ENCODE measurements at places on chromosomes 2 and 18.

DNA sequence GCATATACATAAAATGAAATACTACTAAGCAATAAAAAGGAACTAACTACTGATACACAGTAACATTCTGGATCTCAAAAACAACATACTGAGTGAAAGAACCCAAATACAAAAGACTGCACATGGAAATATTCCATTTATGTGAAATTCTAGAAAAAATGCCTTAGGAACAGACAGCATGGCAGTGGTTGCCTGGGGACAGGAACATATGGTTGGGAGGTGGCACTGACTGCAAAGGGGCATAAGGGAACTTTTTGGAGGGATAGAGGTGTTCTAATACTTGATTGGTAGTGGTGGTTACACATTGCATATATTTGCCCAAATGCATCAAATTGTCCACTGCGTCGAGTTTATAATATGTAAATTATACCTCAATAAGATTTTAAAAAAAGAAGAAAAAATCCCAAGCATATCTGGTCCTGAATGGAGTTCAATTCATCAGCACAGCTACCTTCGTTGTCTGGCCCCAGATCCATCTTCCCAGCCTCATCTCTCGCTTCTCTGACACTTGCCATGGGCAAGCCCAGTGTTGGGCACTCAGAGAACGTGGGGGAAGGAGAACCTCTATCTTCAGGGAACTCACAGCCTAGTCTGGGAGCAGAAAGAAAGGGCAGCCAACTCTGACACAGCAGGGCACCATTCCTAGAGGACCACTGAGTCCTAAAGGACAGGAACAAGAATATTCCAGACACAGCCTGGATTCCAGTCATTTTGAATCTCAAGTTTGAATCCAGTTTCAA, 8.6 kb upstream of the SMAD4 start:
- DNase-seq, result no peak

- DNase-seq, result no peak
These were observed 116.9 kb upstream of the CREB1 start for GRCh38 chr2:207412787-207413310.

GRCh38 chr2:53964987-53965687, 5.7 kb downstream of the PSME4 start:
- no peak for DNase-seq

DNA sequence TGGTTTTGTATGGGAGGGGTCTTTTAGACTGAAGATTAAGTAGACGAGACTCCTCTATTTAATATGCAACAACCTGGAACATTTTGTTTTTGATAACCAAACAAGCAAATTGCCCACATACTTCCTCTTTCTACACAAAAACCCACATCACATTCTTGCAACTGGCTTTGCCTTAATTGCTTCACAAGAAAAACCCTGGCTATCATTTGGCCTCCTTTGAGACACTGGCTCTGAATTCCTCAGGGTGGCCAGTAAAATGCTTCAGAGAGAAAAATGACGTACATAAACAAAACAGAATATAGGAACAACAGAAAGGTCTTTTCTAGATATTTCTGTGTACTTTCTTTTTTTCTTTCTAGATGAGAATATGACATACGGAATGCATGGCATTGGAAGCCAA, 103.0 kb downstream of the TRIB2 start:
- no peak for DNase-seq

- DNase-seq, result no peak
These were observed 40.6 kb downstream of the ASAP2 start for GRCh38 chr2:9247177-9247576.

DNA sequence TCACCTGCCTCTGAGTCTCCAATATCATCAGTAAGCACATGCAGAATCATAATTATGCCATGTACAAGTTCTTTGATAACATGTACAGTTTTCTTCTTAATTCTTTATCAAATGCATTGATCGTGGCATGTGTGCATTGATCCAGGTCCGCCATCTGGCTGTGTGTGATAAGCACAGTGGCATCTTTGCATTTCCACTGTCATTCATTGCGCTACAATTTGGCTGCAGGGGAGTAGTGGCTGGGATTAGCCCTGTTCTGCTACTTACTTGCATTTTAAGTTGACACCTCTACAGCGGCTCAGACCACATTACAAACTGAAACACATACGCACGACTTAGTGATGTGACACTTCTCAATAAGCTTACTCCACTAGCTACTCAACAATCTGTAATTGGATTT, 83.6 kb upstream of the OTX1 start:
- DNase-seq, result no peak

DNA sequence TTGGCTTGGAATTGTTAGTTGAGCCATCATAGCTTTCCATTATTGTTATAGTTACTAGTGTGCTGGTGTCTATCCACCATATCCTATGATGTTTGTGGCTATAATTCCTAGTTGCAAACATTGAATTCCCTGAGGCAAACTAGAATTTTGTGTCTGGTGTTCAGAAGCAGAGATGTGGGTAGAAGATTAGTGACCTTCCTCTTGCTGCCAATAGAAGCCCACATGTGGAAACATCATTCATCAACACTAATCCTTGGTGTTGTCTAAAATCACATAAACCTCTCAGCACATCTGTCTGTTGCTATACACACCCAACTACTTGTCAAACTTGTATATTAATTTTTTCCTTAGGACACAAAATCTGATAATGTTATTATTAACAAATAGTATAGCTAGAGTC, 374.1 kb downstream of the TGIF1 start:
- DNase-seq, result no peak

DNA sequence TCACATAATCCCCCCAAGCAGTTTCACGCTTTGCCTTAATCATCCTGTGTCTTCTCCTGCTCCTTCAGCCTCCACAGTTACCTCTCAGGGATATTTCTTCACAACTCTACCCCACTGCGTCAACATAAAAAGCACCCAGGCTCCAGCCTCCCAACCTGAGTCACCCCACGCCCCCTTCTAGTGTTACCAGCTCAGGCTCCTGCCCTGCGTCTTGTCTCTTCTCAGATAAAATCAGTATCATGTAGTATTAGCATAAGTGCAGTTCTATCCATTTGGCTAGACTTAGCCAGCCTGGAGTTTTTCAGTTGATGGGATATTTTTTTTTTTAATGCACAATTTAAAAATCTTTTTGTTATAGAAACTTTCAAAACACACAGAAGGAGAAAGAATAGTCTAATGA, 9.6 kb upstream of the PELI1 start:
- DNase-seq, result no peak

DNA sequence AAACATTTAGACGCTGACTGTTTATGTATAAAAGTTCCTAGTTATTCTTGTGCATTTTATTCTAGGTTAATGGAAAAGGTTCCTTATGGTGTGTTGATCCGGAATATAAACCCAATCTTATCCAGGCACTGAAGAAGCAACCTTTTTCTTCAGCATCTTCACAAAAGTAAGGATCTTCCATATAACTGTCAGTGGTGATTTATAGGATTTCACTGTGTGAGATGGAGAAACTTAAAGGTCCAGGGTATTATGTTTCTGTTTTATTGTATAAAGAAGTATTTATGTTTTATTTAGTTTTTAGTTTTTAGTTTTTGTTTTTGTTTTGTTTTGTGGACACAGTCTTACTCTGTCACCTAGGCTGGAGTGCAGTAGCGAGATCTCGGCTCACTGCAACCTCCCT, 171.0 kb upstream of the STON1 start:
- DNase-seq, result no peak

Data from GM12891 (cell line).